ENCODE measurements at places on chromosomes 4 and X.

DNA sequence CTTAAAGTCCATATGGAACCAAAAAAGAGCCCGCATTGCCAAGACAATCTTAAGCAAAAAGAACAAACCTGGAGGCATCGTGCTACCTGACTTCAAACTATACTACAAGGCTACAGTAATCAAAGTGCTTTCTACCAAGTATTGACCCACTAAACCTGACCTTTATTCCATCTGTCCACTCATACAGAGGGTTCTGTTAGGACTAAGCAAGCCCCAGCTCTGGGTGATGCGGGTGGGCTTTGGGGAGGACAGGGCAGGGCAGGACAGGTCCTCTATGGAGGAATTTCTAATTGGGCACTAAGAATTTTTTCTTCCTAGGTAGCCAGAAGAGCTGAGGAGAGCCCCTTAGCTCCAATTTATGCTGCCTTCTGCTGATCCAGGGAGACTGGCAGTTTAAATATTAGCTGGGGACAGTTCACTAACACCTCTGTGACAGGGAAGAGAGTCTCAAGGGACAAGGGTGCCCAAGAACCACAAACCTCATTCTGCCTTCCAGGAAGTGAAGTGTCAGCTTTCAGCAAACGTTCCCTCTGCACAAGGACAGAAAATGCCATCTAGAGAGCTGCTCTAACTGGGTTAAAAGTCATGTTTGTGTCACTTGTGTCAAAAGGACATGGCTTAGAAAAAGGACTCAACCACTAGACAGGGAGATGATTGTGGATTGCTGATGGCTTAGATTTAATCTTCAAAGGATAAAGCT is 143.2 kb downstream of the KIT start:
- no peak for DNase-seq

DNA sequence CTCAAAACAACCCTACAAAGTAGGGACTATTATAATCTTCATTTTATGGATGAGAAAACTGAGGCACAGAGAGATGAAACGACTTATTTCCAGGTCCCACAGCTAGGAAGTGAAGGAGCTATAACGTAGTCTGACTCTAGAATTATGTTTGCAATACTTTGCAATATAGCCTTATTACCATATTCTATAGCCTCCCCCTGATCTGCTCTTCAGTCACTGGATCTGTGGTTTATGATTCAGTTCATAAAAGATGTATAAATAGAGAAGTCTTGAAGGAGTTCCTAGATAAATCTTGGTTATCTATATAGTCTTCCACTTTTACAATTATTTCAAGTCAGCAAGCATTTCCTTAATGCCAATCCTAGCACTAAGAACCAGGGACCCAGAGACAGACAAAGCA is 57.5 kb downstream of the OPHN1 start:
- DNase-seq, result no peak

GRCh38 chrX:42754115-42754514 is 23.8 kb downstream of the PPP1R2C start:
- DNase-seq, result no peak

DNA sequence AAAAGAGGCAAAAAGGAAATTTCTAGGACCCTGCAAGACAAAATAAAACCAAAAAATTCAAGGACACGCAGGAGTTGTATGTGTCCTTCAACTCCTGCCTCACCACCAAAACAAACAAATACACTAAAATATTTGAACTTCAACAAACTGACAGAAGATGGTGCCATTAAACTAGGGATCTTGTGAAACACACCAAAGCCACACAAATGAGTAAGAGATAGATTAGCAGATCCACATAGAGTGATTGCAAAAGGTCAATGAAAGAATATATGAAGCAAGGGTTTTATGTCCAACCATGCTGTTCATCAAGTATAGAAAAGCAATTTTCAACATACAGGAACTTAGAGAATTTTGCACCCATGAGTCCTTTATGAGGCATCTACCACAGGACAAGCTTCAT is 40.1 kb upstream of the SCML1 start:
- no peak for DNase-seq

DNA sequence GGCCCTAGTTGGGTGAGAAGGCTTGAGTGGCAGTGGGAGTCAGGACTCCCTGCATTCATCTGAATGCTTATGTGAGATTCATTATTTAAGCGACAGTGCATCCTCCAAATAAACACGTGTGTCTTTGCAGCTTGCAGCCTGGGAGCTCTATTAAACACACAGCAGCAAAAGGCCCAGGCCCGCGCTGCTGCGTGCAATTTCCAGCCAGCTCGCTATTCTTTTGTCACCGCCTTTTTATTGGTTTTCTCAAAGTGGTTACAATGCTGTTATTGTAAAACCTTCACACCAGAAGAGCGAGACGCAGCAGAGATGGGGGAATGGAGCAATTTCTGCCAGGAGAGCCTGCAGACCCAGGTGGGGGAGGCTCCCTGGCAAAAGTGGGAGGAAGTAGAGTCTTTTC is 252.5 kb downstream of the BCOR start:
- DNase-seq, result no peak

DNA sequence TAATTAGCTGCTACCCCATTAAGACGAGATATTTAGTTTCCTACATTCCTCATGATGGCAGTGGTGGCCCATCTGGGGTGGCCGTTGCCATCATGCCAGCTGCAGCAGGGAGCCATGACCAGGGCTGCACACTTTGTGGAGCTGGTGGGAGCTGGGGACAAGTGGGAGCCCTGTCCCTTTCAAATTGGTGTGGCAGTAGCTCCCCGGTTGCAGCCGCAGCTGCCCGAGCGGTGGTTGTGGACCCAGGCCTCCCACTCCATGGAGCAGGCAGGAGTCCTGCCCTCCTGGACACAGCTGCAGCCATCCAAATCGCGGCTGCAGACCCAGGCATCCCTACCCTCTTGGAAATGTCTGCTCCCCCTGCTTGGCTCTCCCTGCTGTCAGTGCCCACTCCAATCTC is 9.3 kb upstream of the SYTL5 start:
- DNase-seq, result no peak

GRCh38 chr4:87949961-87950360 is 25.6 kb upstream of the SPP1 start:
- DNase-seq, result no peak

DNA sequence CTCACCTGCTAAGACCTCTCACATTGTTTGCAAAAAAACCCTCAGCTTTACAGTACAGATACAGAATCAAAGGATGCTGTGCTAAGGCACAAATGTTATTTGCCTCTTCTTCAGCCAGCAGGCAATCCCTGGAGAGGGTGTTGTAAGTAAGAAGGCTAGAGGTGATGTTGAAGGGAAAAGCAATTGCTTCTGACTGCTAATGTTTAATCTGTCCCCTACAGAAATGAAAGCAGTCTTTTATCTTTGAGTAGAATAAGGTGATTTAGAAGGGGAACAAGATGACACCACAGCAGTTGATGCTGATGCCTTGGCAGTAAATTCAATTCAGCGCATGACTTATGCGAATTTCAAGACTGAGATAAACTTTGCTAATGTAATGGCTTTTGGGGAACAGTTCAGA is 1064.8 kb upstream of the IGFBP7 start:
- no peak for DNase-seq

DNA sequence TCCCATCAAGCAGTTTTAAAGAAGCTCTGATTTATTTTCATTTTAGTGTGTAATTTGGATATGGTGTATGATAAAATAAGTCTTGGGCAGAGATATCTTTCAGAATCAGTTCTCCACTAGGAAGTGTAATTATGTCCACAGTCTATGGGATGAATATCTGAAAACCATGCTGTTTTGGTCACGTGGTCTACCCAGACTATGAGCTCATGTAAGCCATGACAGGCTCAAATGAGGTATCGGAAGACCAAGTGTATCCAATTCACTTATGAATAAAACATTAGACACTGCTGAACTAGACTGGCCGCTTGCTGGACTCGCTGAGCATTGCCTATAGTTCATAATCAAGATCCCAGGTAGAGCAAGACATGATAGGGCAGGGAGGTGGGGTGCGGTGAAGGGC is 50.5 kb downstream of the SOD3 start:
- no peak for DNase-seq

DNA sequence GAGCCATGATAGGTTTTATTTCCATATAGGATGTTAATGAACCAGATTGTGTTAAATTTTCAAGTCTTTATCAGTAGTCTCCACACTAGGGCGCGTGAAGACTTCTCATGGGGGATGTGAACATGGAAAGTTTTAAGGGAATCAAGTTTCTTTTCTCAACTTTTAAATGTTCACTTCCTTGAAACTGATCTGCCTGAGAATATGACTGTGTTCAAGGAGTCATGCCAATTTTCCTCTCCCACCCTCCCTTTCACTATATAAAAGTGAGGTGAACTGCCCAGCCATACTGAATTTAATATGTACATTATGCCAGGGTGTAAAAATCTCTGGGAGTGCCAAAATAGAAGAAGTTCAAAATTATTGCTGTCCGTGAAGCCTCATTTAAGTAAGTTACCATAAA is 30.4 kb upstream of the HPGDS start:
- no peak for DNase-seq

- no peak for DNase-seq
Measured at GRCh38 chrX:23749576-23749975, 6.5 kb upstream of the ACOT9 start.

GRCh38 chr4:78002260-78002659 is 54.9 kb upstream of the FRAS1 start:
- DNase-seq, result no peak

- DNase-seq, result no peak
Measured at GRCh38 chr4:39036172-39036571, 4.0 kb upstream of the TMEM156 start.

DNA sequence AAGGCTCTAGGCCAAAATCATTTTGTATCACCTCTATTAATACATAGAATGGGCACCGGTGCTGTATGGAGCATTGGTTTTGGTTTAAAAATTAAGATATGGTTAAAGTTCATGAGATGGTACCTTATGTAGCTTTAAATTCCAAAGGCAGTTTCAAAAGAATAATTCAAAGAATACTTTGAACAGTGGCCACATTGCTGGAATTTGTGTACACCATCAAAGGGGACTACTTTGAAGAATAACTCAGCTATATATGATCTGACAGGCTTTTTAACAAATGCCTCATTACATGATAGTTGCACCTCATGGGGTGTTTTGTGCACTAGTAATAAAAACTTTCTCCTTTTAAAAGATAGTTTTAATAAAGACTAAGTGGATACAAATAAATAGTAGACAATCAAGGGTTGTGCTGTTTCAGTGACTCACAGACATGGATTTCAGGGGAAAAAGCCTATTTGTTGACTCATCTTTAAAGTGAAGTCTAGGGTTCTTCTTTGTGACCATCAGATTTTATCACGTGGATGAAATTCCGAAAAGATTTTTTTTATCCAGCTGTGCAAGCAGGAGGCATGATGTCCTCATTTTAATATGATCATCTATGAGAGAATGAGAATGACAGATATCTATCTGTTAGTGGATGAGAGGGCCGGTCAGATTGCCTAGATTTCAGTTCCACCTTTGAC is 12.8 kb downstream of the MTM1 start:
- DNase-seq, result no peak

All from activated T-cell treated with anti-CD3 and anti-CD28 coated beads, Interleukin-2, amount 50 U/mL, for 48 hours (primary cell).